ENCODE measurements at places on chromosomes 5 and 9. TPM values are rescaled to one million over a fixed set of nuclear protein-coding genes. Genes with fewer than 3 reads are reported as not detected.

- no peaks in the 10 kb centered on the region for H3K36me3 ChIP-seq
- DNase-seq, result no peak
- no peak overlapping the region for H3K27ac ChIP-seq
Observed at GRCh38 chr5:139426203-139426885, 13.0 kb downstream of the DNAJC18 start.

DNA sequence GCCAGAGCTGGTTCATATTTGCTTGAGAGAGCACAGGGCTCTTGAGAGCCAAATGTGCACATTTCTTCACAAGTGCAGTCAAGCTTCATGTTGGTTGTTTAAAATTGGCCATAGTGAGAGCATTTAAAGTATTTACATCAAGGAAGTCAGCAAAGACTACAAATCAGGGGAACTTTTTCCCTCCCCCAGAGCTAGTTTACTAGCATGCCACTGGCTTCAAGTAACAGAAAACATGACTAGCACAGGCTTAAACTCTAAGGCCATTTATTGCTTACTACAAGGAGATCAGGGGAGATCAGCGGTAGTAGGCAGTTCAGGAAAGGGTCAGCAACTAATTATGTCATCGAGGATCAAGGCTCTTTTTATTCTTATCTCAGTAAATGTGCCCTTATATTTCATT is 11.0 kb upstream of the CCDC171 start:
- no peak for DNase-seq
- no peak overlapping the region for H3K4me3 ChIP-seq
- no peak overlapping the region for H3K27ac ChIP-seq
- no peaks in the 10 kb centered on the region for H3K36me3 ChIP-seq

GRCh38 chr5:127960270-127960691 is 123.3 kb upstream of the SLC12A2 start:
- no peak overlapping the region for H3K4me3 ChIP-seq
- H3K4me1 ChIP-seq, result peaks cover 19% of the 10 kb centered on the region
- peaks cover 10% of the 10 kb centered on the region for H3K27me3 ChIP-seq
- DNase-seq, result no peak
- H3K36me3 ChIP-seq, result peaks cover 4% of the 10 kb centered on the region
- no peak overlapping the region for H3K27ac ChIP-seq

DNA sequence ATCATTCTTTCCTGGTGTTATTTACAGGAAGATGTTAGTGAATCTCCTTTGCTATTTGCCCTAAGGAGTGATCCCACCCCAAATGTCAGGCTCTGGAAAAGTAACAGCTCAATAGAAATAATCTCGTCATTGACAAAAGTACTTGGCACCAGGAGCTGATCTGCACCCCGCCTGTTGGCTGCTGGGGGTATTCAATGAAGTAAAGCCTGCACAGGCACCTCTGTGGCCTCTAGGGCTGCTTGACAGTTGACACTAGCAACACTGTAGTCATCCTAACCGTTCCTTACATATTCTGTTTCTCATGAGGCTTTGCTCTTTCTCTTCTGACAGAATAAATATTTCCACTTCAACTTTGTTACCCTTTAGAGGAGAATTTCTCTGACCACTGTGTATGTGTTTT is 103.4 kb downstream of the DOCK2 start:
- no peak for DNase-seq
- no peaks in the 10 kb centered on the region for H3K36me3 ChIP-seq
- H3K27ac ChIP-seq, result no peak overlapping the region
- H3K27me3 ChIP-seq, result peaks cover 3% of the 10 kb centered on the region
- peaks cover 28% of the 10 kb centered on the region for H3K4me1 ChIP-seq

- no peak for DNase-seq
- no peaks in the 10 kb centered on the region for H3K36me3 ChIP-seq
- no peaks in the 10 kb centered on the region for H3K27me3 ChIP-seq
- H3K4me1 ChIP-seq, result peaks cover 11% of the 10 kb centered on the region
- H3K27ac ChIP-seq, result peak overlapping the region; percentile 44
Observed at GRCh38 chr5:9456435-9457042, 89.3 kb downstream of the SEMA5A start.

DNA sequence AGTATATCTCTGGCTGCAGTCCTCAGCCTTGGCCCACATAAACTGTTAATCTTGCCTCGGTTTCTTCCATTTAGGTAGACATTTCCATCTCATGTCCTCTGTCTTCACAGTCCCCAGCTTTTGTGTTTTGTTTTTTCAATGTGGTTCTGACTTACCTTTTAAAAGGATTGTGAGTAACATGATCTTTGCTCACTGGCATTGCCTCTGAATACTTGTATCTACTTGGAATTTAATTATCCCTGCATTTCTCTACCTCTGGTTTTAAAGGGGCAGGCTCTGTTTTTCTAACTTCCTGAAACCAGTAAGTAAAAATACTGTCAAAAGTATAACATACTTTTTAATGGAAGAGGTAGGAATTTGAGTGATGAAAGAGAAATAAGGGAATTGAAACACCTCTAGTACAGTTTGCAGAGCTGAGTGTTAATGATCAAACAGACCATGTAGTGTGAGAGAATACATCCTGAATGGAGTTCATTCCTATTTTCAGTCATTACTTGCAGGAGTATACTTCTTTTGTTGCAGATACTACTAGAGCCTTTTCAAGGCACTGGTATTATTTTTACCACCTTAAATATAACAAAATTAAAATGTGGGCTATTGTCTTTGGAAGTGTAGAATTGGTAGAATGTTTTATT is 62.6 kb downstream of the MTREX start:
- peaks cover 16% of the 10 kb centered on the region for H3K36me3 ChIP-seq
- H3K27ac ChIP-seq, result no peak overlapping the region
- H3K4me3 ChIP-seq, result no peak overlapping the region
- H3K4me1 ChIP-seq, result no peaks in the 10 kb centered on the region
- DNase-seq, result no peak

DND1 gene
- 5.4 TPM for total RNA-seq

SCGB3A2 gene
- 1.2 TPM for total RNA-seq

FOXD4L5 gene
- total RNA-seq, result not detected

DNA sequence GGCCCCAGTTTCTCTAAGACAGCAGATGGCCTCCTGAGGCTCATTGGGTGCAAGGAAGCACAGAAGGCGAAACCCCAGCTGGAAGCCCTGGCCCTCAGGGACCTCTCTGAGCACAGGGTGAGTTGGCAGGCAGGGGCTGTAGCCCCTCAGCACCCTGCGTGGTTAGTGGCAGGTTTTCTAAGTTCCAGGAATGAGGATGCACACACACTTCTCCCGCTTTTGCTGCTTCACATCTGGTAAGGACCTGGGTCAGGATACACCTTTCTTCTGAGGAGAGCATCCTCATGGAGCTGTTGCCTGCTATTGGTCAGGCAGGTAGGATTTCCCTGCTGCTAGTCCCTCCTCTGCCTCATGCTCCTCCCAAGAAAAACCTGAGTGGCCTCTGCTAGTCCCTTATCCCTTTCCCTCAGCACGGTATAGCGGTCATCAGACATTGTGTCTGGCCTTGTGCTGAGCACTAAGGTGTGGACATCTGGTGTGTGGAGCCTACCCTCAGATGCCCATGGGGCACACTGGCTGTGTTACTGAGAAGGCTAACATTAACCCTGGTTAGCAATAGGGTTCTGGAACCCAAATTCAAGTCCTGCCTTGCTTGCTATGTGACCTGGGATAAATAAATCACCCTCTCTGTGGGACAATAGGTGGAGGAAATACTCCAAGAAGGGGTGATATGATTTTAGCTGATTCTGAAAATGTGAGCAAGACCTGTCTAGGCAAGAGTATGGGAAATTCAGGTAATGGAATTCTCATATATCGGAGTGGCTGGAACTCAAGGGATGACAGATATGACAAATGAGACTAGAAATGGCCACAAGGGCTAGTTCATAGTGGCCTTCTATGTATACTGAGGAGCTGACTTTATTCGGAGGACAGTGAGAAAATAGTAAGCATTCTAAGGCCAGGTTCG is 1.6 kb downstream of the SLC22A4 start:
- peaks cover 5% of the 10 kb centered on the region for H3K27me3 ChIP-seq
- H3K4me1 ChIP-seq, result peaks cover 10% of the 10 kb centered on the region
- no peak for DNase-seq

- no peaks in the 10 kb centered on the region for H3K36me3 ChIP-seq
- no peak overlapping the region for H3K27ac ChIP-seq
- H3K4me1 ChIP-seq, result peaks cover 8% of the 10 kb centered on the region
- H3K27me3 ChIP-seq, result peaks cover 1% of the 10 kb centered on the region
- DNase-seq, result no peak
- H3K4me3 ChIP-seq, result no peak overlapping the region
Observed at GRCh38 chr5:174247301-174247700, 201.8 kb downstream of the NSG2 start.

DNA sequence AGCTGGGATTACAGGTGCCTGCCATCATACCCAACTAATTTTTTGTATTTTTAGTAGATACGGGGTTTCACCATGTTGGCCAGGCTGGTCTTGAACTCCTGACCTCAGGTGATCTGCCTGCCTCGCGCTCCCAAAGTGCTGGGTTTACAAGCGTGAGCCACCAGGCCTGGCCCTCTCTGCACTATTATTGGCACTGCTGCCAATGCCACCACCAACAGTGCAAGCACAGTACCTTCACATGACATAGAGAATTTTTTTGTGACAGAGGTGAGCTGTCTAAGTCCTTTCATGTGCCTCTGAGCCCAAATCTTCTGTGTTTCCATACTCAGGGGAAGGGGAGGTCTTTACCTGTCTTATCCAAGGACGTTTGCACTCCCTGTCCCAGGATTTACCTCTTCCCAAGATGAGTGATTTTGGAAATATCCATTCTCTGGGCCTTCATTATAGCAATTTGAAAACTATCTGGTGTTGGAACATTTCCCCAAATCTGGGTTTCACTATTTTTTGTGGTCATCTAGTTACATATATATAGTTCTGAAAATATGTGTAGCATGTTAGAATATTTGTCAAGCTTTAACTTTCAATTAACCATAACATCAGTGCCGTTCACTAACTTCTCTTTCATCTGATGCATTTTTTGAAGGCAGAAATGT is 5.4 kb upstream of the CD180 start:
- H3K27ac ChIP-seq, result no peak overlapping the region
- H3K36me3 ChIP-seq, result peaks cover 3% of the 10 kb centered on the region
- peaks cover 19% of the 10 kb centered on the region for H3K4me1 ChIP-seq
- peaks cover 2% of the 10 kb centered on the region for H3K27me3 ChIP-seq
- no peak for DNase-seq
- no peak overlapping the region for H3K4me3 ChIP-seq

DNA sequence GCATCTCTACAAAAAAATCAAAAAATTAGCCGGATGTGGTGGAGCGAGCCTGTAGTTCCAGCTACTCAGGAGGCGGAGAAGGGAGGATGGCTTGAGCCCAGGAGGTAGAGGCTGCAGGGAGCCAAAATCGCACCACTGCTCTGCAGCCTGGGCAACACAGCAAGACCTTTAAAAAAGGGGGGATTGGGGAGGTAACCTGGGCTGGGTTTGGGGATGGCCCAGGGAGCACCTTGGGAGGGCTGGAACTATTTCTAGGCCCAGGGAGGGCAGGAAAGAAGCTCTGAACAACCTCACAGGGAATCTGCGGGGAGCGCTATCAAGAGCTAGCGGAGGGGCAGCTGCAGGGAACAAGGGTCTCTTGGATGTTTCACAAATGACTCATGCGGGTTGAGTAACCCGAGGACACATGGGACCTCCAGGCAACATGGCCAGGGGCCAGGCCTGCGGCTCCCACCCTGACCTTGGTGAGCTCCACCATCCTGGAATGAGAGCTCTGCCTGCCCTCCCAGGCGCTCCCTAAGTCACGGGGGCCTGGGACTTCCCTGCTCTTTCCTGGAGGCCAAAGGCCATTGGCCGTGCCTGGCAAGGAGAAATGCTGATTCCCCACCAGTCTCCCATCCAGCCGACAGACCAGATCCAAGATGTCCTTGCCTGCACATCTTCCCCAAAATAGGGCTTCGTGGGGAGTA is 23.4 kb downstream of the SARDH start:
- H3K27me3 ChIP-seq, result peaks cover 9% of the 10 kb centered on the region
- peak overlapping the region; percentile 33 for H3K27ac ChIP-seq
- peak; percentile 41 for DNase-seq
- H3K4me1 ChIP-seq, result peaks cover 14% of the 10 kb centered on the region

DNA sequence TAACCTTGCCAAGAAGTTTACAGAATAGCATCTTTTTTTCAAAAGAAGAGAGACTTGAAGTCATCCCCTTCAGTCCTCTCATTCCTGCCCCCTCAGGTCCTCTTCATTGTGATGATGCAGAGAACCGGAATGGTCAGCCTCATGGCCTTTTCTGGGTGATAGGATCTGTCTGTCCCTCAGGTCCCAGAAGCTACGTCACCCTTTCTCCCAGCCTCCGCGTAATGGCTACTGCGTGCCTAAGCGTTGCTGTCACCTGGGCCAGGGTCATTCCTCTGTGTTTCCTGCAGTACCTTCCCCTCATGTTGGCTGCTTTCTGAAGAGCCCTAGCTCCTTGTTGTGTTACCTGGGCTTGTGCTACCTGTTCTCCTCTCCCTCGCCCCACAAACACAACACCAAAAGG is 4.7 kb downstream of the PIK3R1 start:
- H3K27me3 ChIP-seq, result peaks cover 2% of the 10 kb centered on the region
- no peak for DNase-seq
- H3K4me1 ChIP-seq, result peaks cover 19% of the 10 kb centered on the region
- no peak overlapping the region for H3K4me3 ChIP-seq
- no peak overlapping the region for H3K27ac ChIP-seq

DNA sequence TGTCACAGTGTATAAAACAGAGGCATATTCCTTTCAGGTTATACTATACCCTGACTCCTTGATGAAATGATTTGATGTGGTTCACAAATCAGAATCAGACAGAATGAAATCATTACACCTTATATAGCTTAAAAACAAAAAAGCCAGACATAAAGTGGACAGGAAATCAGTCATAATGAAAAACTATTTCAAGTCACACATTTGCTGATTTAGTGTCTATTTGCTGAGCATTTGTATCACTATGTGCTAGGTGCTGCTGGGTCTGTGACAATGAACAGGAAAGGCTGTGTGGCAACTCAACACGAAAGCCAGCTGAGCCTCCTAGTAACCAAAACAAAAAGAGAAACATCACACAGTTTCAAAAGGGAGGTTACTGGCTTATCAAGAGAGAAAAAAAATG is 194.0 kb downstream of the EFNA5 start:
- H3K27me3 ChIP-seq, result peaks cover 2% of the 10 kb centered on the region
- DNase-seq, result no peak
- peaks cover 33% of the 10 kb centered on the region for H3K4me1 ChIP-seq
- H3K27ac ChIP-seq, result peak overlapping the region; percentile 44

- no peaks in the 10 kb centered on the region for H3K4me1 ChIP-seq
- H3K27me3 ChIP-seq, result no peaks in the 10 kb centered on the region
Observed at GRCh38 chr9:121399883-121400607, 30.0 kb upstream of the STOM start.

GRCh38 chr9:96513622-96514021 is 63.7 kb downstream of the HABP4 start:
- peaks cover 29% of the 10 kb centered on the region for H3K4me1 ChIP-seq
- peaks cover 4% of the 10 kb centered on the region for H3K27me3 ChIP-seq
- peak overlapping the region; percentile 52 for H3K27ac ChIP-seq
- DNase-seq, result no peak

- H3K36me3 ChIP-seq, result no peaks in the 10 kb centered on the region
- H3K27me3 ChIP-seq, result peaks cover 3% of the 10 kb centered on the region
- H3K4me3 ChIP-seq, result no peak overlapping the region
- peaks cover 6% of the 10 kb centered on the region for H3K4me1 ChIP-seq
Observed at GRCh38 chr9:83454076-83454475, 84.1 kb downstream of the FRMD3 start.

ATP6V0E1 gene
- total RNA-seq, result 95.3 TPM

- no peaks in the 10 kb centered on the region for H3K4me1 ChIP-seq
- H3K27me3 ChIP-seq, result peaks cover 6% of the 10 kb centered on the region
- H3K27ac ChIP-seq, result no peak overlapping the region
- H3K4me3 ChIP-seq, result no peak overlapping the region
- peaks cover 19% of the 10 kb centered on the region for H3K36me3 ChIP-seq
- no peak for DNase-seq
Observed at GRCh38 chr5:180111273-180112002, 39.9 kb upstream of the RNF130 start.

ANKRD18B gene
- 5.0 TPM for total RNA-seq

All from glutamatergic neuron (in vitro differentiated cells).